Activated T-helper 17 cell treated with anti-CD3 and anti-CD28 coated beads, Interleukin-2, amount 50 U/mL, for 72 hours (primary cell): ENCODE measurements at places on chromosomes 5 and 9.

GRCh38 chr5:54667136-54667535 is 149.6 kb downstream of the SNX18 start:
- ATAC-seq: no peak

- no peak for ATAC-seq
Observed at GRCh38 chr9:122100756-122101155, 7.6 kb upstream of the TTLL11 start.

GRCh38 chr5:123835421-123835820 is 323.4 kb downstream of the CSNK1G3 start:
- ATAC-seq: no peak

- ATAC-seq: no peak
Observed at GRCh38 chr5:135441919-135442318, 5.2 kb downstream of the DCANP1 start.

GRCh38 chr5:159206818-159207217 is 2.5 kb downstream of the RNF145 start:
- no peak for ATAC-seq

- no peak for ATAC-seq
Observed at GRCh38 chr9:68905129-68905528, 108.8 kb downstream of the PRKACG start.

DNA sequence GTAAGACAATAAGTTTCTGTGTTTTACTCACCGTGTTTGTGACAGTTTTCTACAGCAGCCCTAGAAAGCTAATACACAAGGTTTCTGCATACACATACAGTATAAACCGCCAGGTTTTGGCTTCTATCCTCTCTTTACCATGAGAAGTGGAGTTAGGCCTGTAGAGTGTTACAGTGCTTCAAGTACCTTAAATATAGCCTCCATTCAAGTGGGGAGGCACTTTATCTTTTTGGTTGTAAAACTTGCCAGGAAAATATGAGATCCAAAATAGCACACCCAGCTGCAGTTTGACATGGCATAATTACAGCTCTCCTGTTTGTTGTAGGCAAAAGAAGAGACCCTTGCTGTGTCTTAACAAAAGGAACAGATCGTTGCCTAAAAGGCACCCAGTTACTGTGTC is 90.3 kb upstream of the PTPN3 start:
- ATAC-seq: no peak

DNA sequence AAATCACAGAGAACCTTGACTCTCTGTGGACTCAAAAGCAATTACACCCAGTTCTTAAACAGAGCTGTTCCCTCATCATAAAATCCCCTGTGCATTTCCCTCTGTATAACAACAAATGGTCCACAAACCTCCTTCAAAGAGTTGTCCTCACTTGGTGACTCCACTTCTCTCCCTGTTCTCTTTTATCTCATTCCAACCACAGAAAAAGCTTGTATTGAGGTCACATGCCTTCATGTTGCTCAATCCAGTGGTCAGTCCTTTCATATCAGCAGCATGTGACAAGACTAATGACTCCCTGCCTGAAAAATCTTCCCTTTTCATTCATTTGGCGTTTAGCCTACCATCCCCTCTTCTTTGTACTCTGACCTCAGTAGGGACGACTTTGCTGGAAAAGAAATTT is 158.0 kb downstream of the DEPDC1B start:
- no peak for ATAC-seq

DNA sequence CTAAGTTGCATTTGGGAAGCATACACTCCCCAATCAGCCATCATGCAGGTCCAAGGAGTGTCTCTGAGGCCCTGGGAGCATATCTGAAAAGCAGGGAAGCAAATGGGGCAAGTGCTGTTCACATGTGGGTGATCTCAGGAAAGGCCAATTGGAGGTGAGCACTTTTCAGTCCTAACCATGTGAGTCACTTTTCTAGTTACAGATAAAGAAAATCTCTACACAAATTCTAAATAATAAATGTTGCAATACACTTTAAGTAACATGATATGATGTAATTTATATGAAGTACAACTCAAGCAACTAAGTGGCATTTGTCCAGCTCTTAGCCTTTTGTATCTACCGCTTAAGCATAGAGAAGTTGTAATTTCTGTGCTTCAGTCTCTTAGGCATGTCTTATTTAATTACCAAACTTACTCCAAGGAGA is 18.4 kb downstream of the ADAMTS16 start:
- no peak for ATAC-seq

DNA sequence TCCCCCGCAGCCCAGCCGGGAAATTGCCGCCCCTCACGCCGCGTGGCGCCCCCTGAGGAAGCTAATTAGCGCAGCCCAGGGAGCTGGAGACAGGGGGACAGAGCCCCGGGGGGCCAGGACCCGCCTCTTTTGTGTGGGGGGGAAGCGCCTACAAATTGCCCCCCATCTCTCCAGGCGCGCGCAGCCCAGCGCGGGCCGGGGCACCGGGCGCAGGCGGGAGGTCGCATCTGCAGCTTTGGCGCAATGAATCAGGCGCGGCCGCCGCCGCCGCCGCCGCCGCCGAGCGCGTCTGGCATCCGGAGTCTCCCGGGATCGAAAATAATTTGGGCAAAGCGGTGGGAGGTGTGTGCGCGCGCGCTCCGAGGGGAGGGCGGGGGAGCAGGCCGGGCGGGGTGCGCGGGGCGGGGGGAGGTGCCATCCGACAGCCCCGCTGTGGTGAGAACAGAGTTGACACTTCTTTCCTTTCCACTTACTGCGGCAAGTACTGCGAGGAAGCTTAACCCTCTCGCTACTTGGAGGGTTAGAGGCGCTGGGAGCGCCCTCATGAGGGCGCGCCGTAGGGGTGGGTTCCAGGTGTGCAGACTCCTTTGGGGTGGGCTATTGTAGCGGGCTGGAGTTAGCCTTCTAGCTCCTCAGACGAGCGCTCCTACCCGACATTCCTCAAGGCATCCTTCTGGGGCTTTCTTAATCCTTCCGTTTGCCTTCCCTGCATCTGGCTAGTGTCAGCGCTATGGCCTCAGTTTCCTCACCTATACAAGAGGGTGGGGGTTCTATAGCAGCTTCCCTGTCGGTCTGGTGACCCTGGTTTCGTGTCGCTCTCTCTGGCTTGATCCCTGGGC is 63.1 kb downstream of the CXXC5 start:
- peak; percentile 76 for ATAC-seq

DNA sequence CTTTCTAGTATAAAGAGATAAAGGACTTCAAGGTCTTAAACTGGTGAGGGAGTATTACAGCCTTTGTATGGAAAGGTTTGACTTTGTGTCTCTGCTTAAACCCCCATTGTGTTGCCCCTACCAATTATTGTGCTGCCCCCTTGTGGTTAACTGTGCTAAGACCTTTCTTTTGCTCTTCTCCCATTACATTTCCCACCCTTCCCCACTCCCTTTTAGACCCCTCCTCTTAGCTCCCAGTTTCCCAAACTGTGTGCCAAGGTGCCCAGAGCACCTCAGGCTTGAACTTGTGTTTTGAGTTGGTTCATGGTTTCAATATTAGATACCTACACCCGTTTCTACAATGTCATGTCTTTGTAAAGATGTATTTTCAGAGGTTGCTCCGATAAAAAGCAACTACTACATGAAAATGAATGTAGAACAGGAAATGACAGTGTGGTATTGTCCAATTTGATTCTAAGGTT is 2.9 kb downstream of the JAK2 start:
- ATAC-seq: no peak

DNA sequence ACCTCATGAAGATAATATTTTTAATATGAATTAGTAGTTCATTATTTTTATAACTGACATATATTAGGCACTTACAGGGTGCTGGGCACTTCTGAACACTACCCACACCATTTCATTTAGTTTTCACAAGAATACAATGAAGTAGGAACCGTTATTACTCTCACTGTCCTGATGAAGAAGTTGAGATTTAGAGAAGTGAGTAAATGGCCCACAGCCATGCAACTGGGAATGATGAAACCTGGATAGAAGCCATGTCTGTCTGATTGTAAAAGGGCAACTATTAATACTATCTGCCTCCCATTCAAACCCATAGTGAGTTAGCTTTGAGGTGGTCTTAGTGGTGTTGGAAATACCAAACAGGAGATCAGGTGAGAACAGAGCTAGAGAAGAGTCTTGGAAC is 29.6 kb upstream of the OTULINL start:
- ATAC-seq: no peak

GRCh38 chr5:138743484-138743883 is 9.7 kb upstream of the CTNNA1 start:
- ATAC-seq: no peak

- ATAC-seq: no peak
Observed at GRCh38 chr9:104138243-104138868, 44.2 kb downstream of the SMC2 start.

DNA sequence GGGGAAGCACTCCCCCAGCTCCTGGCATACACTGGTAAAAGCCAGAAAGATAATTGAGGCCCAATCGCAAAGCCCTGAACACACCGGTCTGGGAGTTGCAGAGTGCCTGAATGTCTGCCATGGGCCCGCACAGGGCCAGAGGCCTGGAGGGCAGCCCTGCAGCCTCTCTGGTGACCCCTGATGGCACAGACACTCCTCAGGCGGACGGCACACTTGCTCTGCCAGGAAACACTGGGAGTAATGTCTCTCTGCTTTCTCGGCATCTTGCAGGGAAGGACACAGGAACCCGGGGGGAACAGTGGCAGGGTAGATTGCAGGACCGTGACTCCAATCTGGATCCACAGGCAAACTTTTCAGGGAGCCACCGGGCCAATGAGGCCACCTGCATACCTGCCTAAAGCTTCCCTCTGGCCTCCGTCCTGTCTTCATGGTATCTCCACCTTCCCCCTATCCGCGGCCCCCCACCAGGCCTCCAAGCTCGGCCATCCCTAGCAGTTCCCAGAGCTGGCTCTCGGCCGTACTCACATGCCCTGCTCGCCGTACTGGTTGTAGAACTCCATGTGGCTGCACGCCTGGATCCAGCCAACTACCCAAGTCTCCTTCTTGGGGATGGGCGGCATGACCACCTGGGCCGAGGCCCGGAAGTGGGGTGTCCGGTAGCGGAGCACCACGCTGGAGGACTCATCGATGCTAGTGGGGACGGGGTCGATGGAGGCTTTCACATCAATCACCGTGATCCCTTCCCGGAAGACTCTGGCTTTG is 797 bp downstream of the FAM78A start:
- peak; percentile 23 for ATAC-seq

- ATAC-seq: no peak
Observed at GRCh38 chr5:124599028-124599973, 147.1 kb downstream of the ZNF608 start.

DNA sequence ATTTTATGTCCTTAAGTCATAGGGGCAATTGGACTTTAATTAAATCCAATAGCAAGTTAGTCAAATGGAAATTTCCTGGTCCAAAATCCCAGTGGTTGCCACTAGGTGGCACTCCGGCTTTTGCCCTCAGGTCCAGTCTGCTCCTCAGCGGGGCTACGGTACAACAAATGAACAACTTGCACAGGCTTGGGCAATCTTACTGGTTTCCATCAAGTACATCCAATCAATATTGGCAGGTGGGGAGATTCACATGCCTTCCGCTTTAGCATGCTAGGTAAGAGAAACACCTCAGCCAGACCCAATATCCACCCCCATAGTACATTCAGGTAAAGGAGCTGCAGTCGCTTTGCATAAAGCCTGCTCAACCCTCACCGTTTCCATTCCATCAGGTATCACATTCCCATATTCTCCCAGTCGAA is 6.3 kb upstream of the MXD3 start:
- peak; percentile 72 for ATAC-seq

DNA sequence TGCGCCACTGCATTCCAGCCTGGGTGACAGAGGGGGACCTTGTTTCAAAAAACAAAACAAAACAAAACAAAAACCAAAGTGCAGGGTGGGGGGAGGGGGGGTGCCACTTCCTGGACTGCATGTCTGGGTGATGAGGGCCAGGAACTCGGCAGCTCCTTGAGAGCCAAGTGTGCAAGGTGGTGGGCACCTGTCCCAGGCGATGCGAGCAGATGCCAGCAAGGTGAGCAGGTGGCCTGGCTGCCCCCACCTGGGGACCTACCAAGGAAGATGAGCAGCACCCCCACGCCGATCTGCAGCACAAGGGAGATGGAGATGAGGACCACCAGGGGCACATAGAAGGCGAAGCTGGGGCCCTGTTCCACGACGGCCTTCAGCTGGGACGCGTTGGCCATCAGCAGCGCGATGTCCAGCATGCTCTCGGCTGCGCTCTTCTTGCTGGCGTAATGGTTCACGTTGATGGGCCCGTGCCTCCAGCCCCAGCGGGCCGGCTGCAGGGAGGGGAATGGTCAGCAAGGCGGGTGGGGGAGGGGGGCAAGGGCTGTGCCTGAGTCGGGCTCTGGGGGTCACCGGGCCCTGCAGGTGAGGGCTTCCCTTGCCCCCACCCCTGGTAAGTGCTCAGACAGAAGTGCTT is 7.8 kb downstream of the NINJ1 start:
- no peak for ATAC-seq

GRCh38 chr5:143695941-143696340 is 116.0 kb upstream of the HMHB1 start:
- no peak for ATAC-seq

GRCh38 chr9:84371737-84372136 is 31.2 kb upstream of the SLC28A3 start:
- ATAC-seq: no peak

- ATAC-seq: no peak
Observed at GRCh38 chr5:98786191-98786853, 12.9 kb downstream of the RGMB start.

GRCh38 chr9:116687754-116688135 is 640 bp downstream of the TRIM32 start:
- no peak for ATAC-seq

DNA sequence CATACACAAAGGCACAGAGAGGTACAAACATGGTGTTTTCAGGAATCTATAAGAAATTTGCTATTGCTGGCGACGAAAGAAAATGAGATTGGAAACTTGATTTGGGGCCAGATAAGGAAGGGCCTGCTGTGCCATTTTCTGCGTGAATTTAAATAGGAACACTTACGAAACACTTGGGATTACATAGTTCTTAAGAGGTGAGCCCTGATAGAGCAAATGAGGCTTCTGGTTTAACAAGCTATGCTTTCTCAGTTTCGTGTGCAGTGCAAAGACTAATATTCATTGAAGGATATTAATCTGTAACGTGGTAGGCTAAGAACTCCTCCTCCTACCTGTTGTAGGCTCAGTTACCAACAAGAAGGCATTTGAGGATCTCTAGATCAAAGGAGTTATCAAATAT is 93.1 kb downstream of the CDK5RAP2 start:
- ATAC-seq: no peak

DNA sequence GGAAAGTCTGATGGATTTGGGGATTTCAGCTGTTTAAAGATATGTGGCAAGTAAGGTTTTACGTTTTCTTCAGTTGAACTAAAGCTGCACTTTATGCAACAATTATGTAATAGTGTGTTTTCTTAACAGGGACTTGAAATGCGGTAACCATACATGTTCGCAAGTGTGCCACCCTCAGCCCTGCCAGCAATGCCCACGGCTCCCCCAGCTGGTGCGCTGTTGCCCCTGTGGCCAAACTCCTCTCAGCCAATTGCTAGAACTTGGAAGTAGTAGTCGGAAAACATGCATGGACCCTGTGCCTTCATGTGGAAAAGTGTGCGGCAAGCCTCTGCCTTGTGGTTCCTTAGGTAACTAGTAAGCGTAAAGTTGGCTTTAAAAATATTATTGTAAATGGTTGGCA is 28.5 kb downstream of the NFX1 start:
- ATAC-seq: no peak

GRCh38 chr9:136956604-136957003 is 4.5 kb downstream of the LCN12 start:
- ATAC-seq: no peak

GRCh38 chr5:176608937-176609723 is 826 bp downstream of the GPRIN1 start:
- peak; percentile 34 for ATAC-seq
